Suppressor macrophage treated with lipopolysaccharide for 1 hour (primary cell): ENCODE measurements at places on chromosomes 6 and 20.

GRCh38 chr20:54174457-54175175 is 830 bp upstream of the CYP24A1 start:
- no peak for DNase-seq

DNA sequence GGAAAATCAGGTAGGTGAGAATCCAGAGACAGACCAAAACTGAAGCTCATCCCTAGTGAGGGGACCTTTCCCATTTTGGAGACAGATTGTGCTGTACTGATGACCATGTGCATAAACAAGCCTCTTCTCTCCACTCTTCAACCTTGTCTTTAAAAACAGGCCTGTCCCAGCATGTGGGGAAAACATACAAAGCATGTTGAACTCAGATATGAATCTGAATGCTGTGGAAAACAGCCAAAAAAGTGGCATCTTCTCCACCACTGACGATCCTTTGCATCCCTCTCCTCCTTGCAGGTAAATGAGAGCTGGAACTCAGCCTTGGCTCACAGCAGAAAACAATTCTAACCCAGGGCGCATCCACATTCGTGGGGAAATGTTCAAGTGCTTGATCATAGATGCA is 123.7 kb upstream of the FOXQ1 start:
- no peak for DNase-seq

- DNase-seq = no peak
Measured at GRCh38 chr6:10676403-10676802, 18.0 kb downstream of the C6orf52 start.

GRCh38 chr6:76174722-76175121 is 102.3 kb upstream of the IMPG1 start:
- DNase-seq = no peak

GRCh38 chr6:29045075-29045474 is at the start of gene OR2W1:
Gene OR2W1, minus strand, starts transcription at chr6:29045175. Its CDS starts 0 bp downstream, at chr6:29045175.
- DNase-seq = no peak

GRCh38 chr6:93393554-93394074 is 25.7 kb downstream of the EPHA7 start:
- no peak for DNase-seq

DNA sequence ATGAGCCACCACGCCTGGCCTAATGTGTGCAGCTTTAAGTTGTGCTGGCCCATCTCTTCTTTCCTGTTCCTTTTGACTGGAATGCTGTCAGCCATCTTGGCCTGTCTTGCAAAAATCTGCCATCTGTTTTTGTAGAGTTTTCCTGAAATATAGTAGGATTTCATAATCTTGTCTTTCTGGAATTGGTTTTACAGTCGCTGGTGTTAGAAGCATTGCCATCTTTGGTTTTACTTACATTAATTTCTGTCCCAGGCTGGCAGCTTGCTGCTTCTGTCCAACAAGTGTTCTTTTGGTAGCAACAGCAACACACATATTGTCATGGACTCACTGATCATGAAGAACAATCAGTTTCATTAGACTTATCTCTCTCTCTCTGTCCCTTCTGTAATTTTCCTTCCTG is 29.1 kb upstream of the TULP1 start:
- DNase-seq = no peak

DNA sequence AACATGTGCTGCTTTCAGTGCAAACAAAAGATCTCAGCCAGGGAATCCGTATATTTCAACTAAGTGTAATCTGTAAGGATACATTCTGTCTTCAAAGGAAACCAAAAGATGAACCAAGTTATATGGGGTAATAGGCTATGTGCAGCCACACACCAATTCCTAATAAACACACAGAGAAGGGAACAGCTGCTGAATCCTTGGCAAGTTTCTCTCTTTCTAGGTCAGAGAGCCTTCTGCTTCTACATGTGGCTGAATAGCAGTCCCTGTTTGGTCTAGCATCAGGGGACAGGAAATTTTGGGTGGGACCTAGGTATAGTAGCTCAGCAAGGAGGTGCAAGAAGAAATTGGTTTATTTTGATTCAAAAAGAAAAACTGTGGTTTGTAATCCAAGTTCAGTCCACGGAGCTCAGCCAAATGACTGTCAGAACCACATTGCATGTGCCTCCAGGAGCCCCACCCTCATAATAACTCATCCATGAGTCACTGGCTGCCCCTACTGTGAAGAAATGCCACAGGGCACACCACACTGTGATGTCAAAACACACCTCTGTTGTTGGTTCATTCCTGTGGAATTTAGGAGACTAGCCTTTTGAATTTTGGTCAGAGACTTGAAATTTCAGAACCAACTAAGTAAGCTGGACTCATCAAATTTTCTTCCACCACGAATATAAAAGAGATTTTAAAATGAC is 21.1 kb downstream of the SPTLC3 start:
- no peak for DNase-seq

GRCh38 chr6:136967876-136968752 is 46.0 kb downstream of the SLC35D3 start:
- peak; percentile 78 for DNase-seq

GRCh38 chr20:64144144-64144912 is 19.9 kb upstream of the MYT1 start:
- DNase-seq = no peak
